GM12864 (cell line): ENCODE measurements at places on chromosomes 6 and 20.

- no peak for DNase-seq
Observed at GRCh38 chr20:54629632-54630031, 154.2 kb downstream of the DOK5 start.

- no peak for DNase-seq
Observed at GRCh38 chr6:135647521-135647920, 150.0 kb upstream of the AHI1 start.

DNA sequence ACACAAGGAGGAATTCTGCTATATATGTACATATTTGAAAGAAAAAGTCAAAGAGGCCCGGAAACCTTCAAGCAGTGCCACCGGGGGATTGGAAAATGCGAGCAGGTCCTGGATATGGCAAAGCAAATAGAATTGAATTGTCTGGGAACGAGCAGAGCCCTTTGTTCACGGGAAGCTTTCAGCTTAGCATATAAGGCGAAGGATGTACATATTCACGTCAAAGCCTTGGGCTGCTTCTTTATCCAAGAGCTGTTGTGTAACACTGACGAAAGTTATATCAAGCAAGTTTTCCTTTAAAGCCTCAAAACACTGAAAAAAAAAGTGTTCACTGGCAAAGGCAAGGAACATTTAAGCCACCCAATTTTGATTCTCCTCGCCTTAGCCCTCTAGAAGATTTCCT lies 171.0 kb downstream of the GPX5 start:
- DNase-seq = no peak

- DNase-seq = no peak
Observed at GRCh38 chr20:45410887-45411286, 2.8 kb downstream of the DBNDD2 start.

- DNase-seq = no peak
Observed at GRCh38 chr20:50575865-50576720, 65.9 kb downstream of the PTPN1 start.

- DNase-seq = no peak
Observed at GRCh38 chr20:58547623-58548475, 32.6 kb upstream of the APCDD1L start.

DNA sequence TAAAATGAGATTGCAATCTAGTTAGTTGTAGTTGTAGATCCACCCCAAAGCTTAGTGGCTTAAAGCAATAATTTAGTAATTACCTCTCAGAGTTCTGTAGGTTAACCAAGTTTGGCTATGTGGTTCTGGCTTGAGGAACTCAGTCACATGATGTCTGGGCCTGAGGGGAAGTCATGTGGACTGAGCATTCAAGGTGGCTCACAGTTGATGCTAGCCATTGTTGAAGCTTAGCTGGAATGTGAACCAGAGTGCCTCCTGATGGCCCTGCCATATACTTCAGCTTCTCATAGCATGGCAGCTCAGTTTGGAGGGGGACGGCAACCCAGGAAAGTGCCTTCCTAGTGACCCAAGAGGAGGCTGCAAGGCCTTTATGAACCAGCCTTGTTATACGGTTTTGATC lies 263.2 kb upstream of the RNF217 start:
- DNase-seq = no peak

- DNase-seq = no peak
Observed at GRCh38 chr6:31829633-31830283, 2.2 kb downstream of the HSPA1B start.

GRCh38 chr6:24117021-24117420 lies 9.0 kb upstream of the NRSN1 start:
- no peak for DNase-seq

- DNase-seq = no peak
Observed at GRCh38 chr6:25449774-25450173, 170.6 kb downstream of the CARMIL1 start.
